Activated CD8-positive, alpha-beta T cell treated with anti-CD3 and anti-CD28 coated beads, Interleukin-2, amount 10 ng/mL, durations not matched to agents 7 days and 5 days (primary cell): ENCODE measurements at places on chromosomes 7 and 10.

- H3K4me3 ChIP-seq: no peak overlapping the region
- H3K4me1 ChIP-seq: no peaks in the 10 kb centered on the region
- no peak for DNase-seq
- no peaks in the 10 kb centered on the region for H3K27me3 ChIP-seq
- no peaks in the 10 kb centered on the region for H3K36me3 ChIP-seq
Observed at GRCh38 chr7:84497873-84498272, 303.3 kb upstream of the SEMA3A start.

GRCh38 chr7:71787513-71787912, 624.6 kb downstream of the CALN1 start:
- no peak for DNase-seq
- H3K27me3 ChIP-seq: no peaks in the 10 kb centered on the region
- H3K27ac ChIP-seq: no peak overlapping the region
- H3K36me3 ChIP-seq: peaks cover 2% of the 10 kb centered on the region
- H3K4me3 ChIP-seq: no peak overlapping the region
- no peaks in the 10 kb centered on the region for H3K4me1 ChIP-seq

DNA sequence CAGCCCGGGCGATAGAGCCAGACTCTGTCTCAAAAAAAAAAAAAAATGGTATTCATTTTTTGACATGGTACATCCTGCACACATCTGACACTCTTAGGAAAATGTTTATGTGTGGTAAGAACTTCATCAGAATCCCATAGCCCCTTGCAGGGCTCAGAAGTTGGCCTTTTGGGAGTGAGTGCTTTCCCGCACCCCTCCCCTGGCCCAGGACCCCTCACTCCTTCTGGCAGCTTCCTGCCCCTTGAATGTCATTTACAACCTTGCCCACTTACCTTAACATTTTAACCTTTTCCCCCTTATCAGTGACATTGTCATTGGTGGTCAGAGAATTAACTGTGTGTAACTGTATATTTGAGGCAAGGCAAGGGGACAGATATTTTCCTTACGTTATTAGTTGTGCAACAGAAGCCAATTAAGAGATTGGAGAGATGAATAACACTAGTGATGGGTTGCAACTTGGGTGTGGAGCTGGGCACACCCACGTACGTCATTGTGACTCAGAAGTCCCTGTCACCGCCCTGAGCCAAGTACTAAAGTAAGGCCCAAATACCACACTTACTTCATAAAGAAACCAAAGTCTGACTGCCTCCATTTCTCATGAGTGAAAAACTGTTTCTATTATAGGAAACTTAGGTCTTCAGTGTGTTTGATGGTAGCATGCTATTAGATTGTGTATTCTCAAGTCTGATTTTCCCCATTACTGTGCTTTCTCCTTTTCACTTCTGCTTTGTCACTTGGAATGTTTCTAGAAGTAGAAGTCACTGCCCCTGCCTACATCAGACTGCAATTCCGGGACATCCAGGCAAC, 31.6 kb downstream of the OGDH start:
- DNase-seq: peak; percentile 88
- H3K4me3 ChIP-seq: peak overlapping the region; percentile 77
- peak overlapping the region; percentile 100 for H3K27ac ChIP-seq

DNA sequence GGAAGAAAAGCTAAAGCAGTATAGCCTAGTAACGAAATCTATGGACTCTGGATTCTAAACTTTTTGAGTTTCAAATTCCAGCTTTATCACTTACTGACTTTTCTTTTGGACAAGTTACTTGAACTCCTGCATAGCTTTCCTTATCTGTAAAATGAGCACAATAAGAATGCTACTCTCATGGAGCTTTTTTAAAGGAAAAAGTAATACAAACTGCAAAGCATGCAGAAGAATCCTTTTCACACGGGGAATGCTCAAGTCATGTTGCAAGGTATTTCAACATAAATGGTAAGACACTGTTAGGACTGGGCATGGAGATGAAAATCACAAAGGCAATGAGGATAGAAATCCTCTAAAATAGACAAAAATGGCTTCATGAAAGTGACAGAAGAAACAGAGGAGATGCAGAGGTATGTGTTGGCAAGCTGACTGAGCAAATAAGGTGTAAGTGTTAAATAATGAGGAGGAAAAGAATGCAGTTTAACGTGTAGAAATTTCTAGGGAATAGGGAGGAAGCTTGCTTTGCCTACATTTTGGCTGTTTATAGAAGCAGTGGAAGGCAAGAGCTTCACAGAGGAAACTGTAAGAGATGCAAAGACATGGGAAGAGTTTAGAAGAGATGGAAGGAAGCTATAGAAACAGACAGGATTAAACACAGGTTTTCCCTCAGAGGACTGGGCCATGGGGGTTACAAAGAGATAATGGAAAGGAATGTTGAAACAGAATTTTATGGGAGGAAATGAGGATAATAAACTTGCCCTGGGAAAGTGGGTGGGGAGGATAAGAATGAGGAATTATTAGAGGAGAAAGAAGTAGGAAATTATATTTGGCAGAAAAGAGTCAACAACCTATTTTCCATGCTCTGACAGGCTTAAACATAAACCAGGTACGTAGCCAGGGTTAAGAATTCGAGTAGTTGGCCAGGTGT, 28.8 kb upstream of the SNX13 start:
- no peaks in the 10 kb centered on the region for H3K4me1 ChIP-seq
- no peak overlapping the region for H3K27ac ChIP-seq
- H3K27me3 ChIP-seq: peaks cover 3% of the 10 kb centered on the region

- DNase-seq: no peak
- no peak overlapping the region for H3K27ac ChIP-seq
- no peaks in the 10 kb centered on the region for H3K4me1 ChIP-seq
Observed at GRCh38 chr10:9399275-9399983, 1344.9 kb downstream of the GATA3 start.

- no peaks in the 10 kb centered on the region for H3K4me1 ChIP-seq
- H3K4me3 ChIP-seq: no peak overlapping the region
- DNase-seq: no peak
- peaks cover 20% of the 10 kb centered on the region for H3K27me3 ChIP-seq
Observed at GRCh38 chr10:62390497-62391176, 16.5 kb downstream of the ZNF365 start.

- DNase-seq: no peak
- H3K27ac ChIP-seq: no peak overlapping the region
- no peak overlapping the region for H3K4me3 ChIP-seq
- H3K4me1 ChIP-seq: no peaks in the 10 kb centered on the region
- H3K27me3 ChIP-seq: peaks cover 2% of the 10 kb centered on the region
- no peaks in the 10 kb centered on the region for H3K36me3 ChIP-seq
Observed at GRCh38 chr7:47327346-47327697, 254.6 kb downstream of the TNS3 start.

GRCh38 chr7:26859720-26860119, 4.7 kb downstream of the SKAP2 start:
- H3K36me3 ChIP-seq: peaks cover 3% of the 10 kb centered on the region
- H3K27me3 ChIP-seq: peaks cover 55% of the 10 kb centered on the region
- H3K27ac ChIP-seq: no peak overlapping the region
- DNase-seq: no peak
- peaks cover 17% of the 10 kb centered on the region for H3K4me1 ChIP-seq

DNA sequence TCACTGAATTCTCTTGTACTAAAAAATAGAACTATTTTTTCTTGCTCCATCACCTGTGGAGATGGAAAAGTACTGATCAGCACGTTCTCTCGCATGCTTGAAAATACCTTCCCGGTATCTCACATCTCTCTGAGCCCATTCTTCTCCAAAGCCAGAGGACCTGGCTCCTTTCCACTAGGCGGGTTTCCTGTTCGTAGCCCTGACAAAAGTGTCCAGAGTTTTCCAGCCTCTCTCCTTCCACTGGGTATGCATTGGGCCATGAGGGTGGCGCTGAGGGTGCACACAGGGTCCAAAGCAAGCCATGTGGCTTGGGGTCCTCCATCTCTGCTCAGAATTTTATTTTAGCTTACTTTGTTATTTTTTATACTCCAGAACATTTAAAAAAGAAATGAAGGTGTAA, 16.3 kb upstream of the SRGN start:
- peaks cover 14% of the 10 kb centered on the region for H3K4me1 ChIP-seq
- H3K27ac ChIP-seq: no peak overlapping the region
- H3K27me3 ChIP-seq: no peaks in the 10 kb centered on the region
- H3K4me3 ChIP-seq: no peak overlapping the region
- H3K36me3 ChIP-seq: no peaks in the 10 kb centered on the region

GRCh38 chr7:78634093-78634492, 819.4 kb downstream of the MAGI2 start:
- H3K27ac ChIP-seq: no peak overlapping the region
- H3K36me3 ChIP-seq: no peaks in the 10 kb centered on the region
- H3K27me3 ChIP-seq: no peaks in the 10 kb centered on the region

DNA sequence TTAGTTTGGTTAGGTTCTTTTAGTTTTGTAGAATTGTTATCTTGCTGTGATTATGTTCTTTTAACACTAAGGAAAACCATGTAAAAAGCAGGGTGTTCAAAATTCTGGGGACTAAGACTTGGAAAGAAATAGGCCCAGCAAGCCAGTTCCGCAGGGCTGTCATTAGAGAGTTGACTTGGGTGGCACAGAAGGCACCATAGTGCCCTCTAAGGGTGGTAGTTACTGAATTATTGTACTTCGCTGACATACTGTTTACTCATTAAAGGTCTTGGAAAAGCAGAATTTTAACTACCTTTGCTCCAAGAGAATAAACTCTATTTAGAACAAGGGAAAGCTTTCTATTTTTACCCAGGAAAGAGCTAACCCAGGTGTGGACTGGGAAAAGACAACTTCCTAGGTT, 86.5 kb downstream of the OTUD1 start:
- peaks cover 3% of the 10 kb centered on the region for H3K27me3 ChIP-seq
- no peaks in the 10 kb centered on the region for H3K4me1 ChIP-seq
- H3K27ac ChIP-seq: no peak overlapping the region
- H3K36me3 ChIP-seq: no peaks in the 10 kb centered on the region
